Heart left ventricle (tissue), 16 donors: ENCODE measurements at places on chromosomes 13 and 19. TPM values are rescaled to one million over a fixed set of nuclear protein-coding genes. Genes with fewer than 3 reads are reported as not detected.

DNA sequence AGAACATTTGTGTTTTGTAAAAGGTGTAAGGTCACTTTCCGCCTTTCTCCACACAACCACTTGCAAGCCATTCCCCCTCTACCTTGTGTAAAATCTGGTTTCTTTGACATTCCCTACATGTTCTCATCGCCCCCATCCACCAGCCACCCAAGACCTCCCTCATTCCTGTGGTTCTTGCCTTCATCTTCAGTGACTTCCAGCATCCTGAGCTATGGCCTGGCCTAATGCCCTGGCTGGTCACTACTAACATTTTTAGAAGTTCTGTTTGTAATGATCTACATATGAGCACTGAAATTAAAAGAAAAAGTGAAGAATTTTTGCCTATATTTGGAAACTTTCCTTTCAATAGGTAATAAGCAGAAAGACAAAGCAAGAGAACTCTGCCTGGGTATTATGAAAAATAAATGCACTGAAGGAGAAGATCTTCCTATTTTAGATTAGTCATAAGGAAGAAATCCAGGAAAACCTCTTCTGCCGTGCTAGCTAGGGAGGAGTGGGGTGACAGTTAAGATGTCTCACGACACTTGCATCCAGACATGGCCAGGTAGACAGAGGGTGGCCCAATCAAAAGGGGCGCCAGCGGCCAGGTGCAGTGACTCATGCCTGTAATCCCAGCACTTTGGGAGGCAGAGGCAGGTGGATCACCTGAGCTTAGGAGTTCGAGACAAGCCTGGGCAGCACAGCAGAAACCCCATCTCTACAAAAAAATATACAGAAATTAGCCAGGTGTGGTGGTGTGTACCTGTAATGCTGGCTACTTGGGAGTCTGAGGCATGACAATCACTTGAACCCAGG lies 28.1 kb upstream of the MPHOSPH8 start:
- H3K27ac ChIP-seq: no peak overlapping the region
- H3K4me3 ChIP-seq: no peak overlapping the region
- H3K4me1 ChIP-seq: peaks cover 15% of the 10 kb centered on the region
- no peaks in the 10 kb centered on the region for H3K27me3 ChIP-seq
- H3K36me3 ChIP-seq: no peaks in the 10 kb centered on the region
- peak; percentile 3 for DNase-seq

DNA sequence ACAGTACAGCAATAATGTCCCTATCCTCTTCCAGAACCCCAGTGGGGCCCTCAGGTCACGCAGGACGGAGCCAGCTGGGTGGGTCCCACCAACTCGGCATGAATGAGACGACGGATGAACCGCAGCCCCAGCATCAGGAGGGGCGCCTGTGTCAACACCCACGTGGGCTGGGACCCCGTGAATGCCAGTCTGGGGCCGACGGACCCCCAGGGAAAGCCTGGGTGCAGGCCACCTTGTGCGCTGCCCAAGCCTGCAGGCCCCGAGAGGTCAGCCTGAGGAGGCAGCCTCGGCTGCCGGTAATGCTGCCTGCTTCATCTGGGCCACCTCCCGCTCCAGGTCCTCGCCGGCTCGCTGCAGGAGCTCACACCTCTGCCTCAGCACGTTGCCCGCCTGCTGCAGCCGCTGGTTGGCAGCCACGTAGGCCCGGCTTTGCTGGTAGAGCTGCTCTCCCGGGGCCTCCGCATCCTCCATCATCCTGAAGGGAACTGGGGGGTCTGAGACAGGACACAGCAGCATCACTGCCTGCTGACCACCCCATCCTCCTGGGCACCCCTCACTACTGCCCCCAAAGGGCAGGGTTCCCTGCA lies 4.2 kb downstream of the C19orf25 start:
- H3K36me3 ChIP-seq: no peaks in the 10 kb centered on the region
- no peak overlapping the region for H3K4me3 ChIP-seq
- DNase-seq: no peak
- peak overlapping the region; percentile 41 for H3K27ac ChIP-seq
- H3K4me1 ChIP-seq: peaks cover 48% of the 10 kb centered on the region
- peaks cover 1% of the 10 kb centered on the region for H3K27me3 ChIP-seq

GRCh38 chr13:49466292-49466838 lies 22.3 kb downstream of the SETDB2 start:
- H3K4me3 ChIP-seq: no peak overlapping the region
- no peak overlapping the region for H3K27ac ChIP-seq
- peaks cover 22% of the 10 kb centered on the region for H3K36me3 ChIP-seq
- DNase-seq: no peak

CABP5 gene
- total RNA-seq: not detected

COX6B1 gene
- 1,174 TPM for total RNA-seq

ADGRE2 gene
- total RNA-seq: 1.3 TPM

SHANK1 gene
- 0.48 TPM for total RNA-seq

ZNF418 gene
- 6.3 TPM for total RNA-seq

ZNF99 gene
- 0.09 TPM for total RNA-seq
